ENCODE measurements at places on chromosomes 6 and 20. TPM values are rescaled to one million over a fixed set of nuclear protein-coding genes. Genes with fewer than 3 reads are reported as not detected.
A peak's percentile ranks its signal among the peaks of the same experiment; 100 is the strongest.

DNA sequence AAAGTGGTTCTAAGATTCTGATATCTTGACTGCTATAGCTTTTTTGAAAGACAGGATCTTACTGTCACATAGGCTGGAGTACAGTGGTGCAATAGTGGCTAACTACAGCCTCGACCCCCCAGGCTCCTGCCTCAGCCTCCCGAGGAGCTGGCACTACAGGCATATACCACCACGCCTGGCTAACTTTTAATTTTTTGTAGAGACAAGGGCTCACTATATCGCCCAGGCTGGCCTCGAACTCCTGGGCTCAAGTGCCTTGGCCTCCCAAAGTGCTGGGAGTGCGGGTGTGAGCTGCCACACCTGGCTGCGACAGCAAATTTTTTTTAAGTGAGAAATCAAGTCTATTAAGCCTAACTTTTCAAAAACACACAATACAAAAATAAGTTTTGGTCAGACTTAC lies 106.6 kb downstream of the NOL4L start:
- no peak overlapping the region for H3K4me3 ChIP-seq
- peaks cover 87% of the 10 kb centered on the region for H3K4me1 ChIP-seq
- no peaks in the 10 kb centered on the region for H3K27me3 ChIP-seq
- peak overlapping the region; percentile 35 for H3K27ac ChIP-seq
- no peak for DNase-seq
- no peaks in the 10 kb centered on the region for H3K36me3 ChIP-seq

DEFB124 gene
- not detected for total RNA-seq

GRCh38 chr6:40719671-40720374 lies 132.7 kb upstream of the LRFN2 start:
- no peak for DNase-seq
- no peak overlapping the region for H3K4me3 ChIP-seq
- no peaks in the 10 kb centered on the region for H3K36me3 ChIP-seq
- H3K27me3 ChIP-seq, result peaks cover 2% of the 10 kb centered on the region

- H3K4me1 ChIP-seq, result no peaks in the 10 kb centered on the region
- no peak for DNase-seq
- no peaks in the 10 kb centered on the region for H3K27me3 ChIP-seq
- H3K4me3 ChIP-seq, result no peak overlapping the region
- no peak overlapping the region for H3K27ac ChIP-seq
- no peaks in the 10 kb centered on the region for H3K36me3 ChIP-seq
These were observed 60.5 kb downstream of the HACE1 start for GRCh38 chr6:104799134-104799657.

C6orf15 gene
- total RNA-seq, result not detected
